HAP-1 (cell line): ENCODE measurements at places on chromosomes 16 and 17.
A peak's percentile ranks its signal among the peaks of the same experiment; 100 is the strongest.

DNA sequence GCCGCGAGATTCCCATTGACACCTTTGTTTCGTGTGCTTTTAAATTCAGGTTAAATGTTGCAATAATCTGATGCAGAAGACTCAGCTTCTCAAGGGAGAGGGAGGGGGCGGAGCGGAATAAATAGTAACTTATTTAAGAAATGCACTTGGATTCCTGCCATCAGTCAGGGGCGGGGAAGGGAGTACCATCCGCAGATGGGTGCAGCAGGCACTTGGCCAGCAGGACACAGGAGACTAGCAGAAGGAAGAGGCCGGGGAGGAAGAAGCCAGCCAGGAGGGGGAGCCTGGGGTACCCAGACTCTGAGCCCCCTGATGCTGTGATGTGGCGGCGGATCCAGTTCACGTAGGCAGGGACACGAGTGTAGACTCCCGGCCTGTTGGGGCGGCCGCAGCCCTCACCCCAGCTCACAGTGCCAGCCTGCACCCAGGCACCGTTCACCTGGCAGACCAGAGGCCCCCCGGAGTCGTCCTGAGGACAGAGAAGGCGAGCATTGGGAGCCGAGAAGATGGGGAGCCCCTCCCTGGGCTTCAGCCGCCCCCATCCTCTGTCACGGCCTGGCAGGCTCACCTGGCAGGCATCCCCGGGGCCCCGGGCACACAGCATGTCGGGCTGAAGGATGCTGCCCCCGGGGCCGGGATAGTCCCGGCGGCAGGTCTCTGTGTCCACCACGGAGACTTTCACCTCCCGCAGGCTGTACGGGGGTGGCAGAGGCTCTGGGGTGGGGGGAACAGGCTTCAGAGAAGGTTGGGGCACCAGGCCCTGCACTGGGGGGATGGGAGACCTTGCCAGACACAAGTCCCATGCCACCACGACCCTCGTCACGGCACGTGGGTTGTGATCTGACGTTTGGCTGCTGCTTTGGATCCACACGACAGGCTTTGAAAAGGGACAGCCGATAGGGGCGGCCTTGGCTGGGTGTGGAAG, 3.2 kb downstream of the TPSG1 start:
- DNase-seq = no peak

DNA sequence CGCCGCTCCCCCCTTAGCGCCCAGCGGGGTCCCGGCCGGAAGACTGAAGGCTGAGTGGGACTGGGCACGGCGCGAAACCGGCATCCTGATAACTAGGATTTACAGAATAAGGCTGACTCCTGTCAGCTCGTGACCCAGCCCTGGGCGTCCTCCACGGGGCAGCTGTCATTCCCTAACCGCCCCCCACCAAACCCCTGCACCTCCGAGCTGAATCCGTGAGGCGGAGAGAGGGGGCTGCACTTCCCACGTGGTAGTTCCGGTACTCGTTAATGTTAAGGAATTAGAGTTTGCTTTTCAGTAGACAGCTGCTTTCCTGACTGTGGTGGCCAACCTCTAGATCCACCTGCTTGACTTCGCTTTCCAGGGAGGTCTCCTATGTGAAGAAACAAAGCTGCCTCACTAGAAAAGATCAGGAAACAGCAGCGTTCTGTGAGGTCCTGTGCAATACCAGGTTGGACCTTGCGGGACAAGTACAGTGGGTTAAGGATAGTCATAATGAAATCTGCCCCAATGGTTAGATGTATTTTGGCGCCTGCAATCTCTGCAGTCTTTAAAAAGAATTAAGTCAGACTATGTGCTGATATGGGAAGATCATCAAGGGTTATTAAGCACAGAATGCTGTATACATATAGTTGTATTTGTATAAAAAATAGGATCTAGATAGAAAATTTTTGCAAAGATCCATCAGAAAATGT, 1.1 kb upstream of the WBP2 start:
- DNase-seq = peak; percentile 19

DNA sequence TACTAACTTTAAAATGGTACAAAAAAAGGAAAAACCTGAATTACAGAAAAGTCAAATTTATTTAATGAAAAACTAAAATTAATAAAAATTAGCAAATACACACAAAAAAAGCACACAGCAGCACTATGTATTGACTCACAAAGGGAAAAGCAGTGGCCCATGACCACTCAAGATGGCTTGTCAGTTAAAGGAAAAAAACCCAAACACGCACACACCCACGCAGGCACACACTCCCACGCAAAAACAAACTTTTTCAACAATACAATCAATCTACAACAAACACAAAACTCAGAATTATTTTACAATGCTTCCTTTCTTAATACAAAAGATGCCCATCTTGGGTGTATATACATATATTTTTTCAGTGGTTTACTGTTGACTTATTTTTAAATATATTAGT, 24.2 kb downstream of the SIAH1 start:
- no peak for DNase-seq

DNA sequence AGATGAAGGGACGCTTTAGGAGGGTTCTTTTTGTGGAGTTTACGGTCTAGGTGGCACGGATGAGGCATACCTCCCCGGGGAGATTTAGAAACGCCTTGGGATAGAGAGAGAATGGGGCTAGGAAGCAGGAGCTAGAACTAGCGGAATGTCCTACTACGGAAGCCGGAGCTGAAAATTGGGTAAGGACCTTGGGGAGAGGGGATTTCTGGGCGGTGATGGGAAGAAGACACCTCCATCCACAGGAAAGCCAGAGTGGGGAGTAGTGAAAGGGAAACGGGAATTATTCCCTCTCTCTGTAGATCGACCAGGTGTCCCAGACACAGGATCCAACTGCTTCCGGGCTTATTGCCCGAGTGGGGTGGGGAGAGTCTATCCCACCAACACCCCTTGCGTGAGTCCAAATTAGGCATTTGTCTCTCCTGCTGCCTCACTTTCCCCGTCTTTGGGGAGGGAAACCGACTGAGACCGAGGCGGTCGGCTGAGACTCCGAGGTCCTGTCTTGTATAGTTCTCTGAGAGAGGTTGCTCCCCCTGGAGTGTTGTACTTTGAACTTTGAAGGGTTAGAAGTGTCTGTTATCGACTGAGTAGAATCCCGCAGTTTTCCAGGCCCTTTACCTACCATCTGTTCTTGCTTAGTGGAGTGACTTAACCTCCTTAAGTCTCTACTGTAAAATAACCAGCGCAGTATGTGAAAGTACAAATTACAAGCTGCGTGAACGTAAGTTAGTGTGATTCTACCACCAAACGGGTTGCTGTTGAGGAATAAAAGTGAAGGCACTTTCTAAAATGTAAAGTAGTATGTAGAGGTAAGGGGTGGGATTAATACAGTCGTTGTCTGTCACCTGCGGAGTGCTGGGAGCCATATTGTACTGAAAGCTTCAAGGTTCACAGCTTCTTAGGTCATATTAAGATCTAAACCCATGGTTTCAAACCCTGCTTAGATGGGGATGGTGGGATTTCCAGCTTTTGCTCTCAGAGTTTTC, 1.0 kb downstream of the RSPRY1 start:
- DNase-seq = no peak

DNA sequence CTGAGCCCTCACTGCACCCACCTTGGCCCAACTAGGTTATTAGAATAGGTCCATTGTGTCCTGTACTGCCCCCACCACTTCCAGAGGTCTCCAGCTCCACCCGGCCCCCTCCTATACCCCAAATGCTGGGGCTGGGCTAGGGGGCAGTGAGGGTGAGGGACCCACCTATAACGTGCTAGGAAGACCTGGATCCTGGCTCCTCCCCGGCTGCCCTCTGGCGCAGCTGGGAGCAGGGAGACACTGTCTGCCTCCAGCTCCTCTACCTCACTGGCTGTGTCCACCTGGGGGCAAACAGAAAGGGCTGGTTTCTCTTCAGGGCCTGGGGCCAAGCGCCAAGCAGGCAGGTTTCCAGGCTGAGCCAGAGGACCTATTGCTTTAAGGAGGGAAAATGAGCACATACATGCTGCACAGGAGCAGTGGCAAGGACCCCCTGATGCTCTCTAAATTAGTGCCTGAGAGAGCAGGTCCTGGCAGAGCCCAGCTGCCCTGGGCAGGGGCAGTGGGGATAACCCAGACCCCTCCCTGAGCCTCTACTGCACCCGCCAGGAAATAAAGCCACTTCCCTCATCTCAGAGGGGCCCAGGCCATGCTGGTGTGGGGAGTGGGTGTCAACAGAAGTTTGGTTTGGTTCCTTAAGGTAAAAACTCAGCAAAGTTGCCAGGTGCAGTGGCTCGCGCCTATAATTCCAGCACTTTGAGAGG, 12.2 kb downstream of the TSPOAP1 start:
- no peak for DNase-seq

DNA sequence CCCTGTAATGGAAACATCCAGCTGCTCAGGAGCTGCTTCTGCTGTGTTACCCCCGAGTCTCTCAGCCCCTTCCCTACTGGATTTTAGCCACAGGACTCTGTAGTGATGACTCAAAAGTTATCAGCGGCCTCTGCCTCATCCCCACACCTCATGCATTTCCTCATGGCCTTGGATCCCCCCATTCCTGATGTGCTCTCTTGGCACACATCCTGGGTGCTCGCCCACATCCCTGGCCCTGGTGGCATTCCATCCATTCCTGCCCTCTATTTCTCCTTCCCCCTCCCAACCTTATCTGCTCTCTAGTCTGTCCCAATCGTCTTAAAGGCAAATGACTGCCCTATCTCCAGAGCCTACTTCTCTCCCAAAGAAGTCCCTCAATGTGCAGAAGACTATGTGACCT, 24.6 kb downstream of the MARF1 start:
- DNase-seq = no peak

- no peak for DNase-seq
Observed at GRCh38 chr17:35299135-35299534, 56.3 kb downstream of the SLFN5 start.

- DNase-seq = no peak
Observed at GRCh38 chr16:49821156-49821555, 34.8 kb downstream of the ZNF423 start.

GRCh38 chr16:73347500-73348375, 299.8 kb upstream of the ZFHX3 start:
- DNase-seq = no peak

DNA sequence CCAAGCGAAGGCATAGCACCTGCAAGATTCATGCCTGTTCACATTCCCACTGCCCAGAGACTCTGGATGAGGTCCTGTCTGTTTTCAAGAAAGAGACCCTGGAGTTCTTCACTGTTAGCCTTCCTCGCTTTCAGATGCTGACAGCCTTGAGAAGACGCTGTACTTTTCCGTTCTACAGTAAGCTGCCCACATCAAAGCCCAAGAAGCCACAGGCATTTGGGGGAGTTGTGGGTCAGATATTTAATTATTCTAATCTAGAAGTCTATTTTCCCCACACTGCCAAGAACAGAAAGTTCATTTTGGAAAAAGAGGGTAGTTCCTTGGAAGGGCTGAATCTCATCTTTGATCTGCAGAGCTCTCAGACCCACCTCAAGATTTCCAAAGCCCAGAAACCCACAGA, 127.9 kb downstream of the AXIN2 start:
- no peak for DNase-seq

DNA sequence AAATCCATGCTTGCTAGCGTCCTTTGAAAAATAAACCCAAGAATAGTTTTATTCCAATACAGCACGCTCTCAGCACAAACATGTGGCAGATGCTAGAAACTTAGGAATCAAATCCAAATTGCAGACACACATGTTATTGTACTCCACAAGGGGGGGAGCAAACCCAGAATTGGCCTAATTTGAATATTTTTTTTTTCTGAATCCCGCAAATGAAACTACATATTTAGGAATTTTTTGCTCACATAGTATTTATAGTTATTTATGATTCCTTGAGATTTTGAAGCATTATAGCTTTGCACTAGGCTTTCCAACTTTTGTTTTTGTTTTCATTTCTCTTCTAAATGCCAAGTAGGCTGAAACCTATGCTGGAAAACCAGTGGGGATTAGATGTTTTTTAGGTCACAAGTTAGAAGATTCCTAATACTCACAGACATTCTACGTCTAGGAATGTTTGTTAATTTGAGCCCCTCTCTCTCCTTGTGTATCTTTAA, 59.3 kb upstream of the CDH11 start:
- DNase-seq = no peak

- DNase-seq = no peak
Observed at GRCh38 chr17:41223821-41224220, 2.6 kb upstream of the KRTAP9-2 start.

DNA sequence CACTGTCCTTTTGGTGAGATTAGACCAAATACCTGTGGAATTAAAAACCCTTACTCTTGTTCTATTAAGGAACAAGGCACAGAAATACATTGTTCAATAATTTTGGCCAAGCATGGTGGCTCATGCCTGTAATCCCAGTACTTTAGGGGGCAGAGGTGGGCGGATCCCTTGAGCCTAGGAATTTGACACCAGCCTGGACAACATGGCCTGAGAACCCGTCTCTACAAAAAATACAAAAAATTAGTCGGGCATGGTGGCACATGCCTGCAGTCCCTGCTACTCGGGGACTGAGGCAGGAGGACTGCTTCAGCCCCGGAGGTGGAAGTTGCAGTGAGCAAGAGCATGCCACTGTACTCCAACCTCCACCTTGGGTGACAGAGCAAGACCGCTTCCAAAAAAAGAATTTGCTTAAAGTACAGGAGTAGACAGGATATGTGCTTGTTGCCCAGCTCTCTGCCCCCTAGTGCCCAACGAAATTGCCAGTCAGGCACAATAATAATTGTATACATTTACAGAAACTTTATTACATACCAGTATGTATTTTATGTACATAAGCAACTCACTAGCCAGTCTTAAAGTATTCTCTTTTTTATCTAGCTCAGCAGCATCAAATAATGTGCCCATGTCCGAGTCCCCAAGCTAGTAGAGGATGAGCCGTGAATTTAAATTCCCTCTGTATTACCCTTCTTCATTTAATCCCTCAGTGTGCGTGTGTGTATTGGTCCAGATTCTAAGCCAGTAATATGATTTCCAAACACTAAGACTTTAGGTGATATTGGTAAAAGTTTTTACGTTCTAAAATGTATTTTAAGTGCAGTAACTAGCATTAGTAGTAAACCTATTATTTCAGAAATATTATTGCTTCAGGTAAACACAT, 1.4 kb downstream of the THUMPD1 start:
- DNase-seq = peak; percentile 16

DNA sequence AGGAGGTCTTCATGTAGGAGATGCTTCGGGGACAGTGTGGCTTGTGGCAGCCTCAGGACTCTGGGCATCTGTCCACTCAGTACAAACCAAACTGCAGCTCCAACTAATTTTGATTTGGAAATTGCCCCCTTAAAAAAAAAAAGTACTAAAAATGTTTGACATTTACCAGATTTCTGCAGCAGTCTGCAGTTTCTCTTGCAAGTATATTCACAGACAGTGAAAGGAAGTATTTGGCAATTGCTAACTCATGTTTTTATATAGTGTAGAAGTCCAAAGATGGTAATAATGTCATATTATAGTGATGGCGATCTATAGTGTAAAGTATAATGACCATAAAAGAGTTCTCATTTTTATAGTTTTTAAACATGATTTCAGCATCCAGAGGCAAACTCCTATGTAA, 218.6 kb downstream of the PRKCA start:
- no peak for DNase-seq

GRCh38 chr16:87851141-87851587, 18.1 kb downstream of the SLC7A5 start:
- DNase-seq = no peak
